ENCODE measurements at places on chromosomes 1 and 21.

DNA sequence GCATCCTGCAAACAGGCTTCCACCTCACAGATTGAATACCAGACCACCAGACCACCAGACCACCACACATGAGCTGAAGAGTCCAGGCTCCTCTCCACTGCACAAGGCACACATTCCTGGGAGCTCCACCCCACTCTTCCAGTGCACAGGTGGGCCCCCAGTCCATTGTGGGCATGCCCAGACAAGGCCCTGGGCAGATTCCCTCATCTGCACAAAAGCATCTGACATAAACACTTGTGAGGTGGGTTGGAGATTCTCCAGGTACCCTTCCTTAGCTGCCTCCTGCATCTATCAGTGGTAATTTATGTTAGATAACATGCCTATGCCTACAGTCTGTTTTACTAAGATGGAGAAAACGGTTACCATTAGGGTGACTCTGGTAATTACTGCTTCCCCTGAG, 11.6 kb upstream of the CTBS start:
- no peak for DNase-seq

DNA sequence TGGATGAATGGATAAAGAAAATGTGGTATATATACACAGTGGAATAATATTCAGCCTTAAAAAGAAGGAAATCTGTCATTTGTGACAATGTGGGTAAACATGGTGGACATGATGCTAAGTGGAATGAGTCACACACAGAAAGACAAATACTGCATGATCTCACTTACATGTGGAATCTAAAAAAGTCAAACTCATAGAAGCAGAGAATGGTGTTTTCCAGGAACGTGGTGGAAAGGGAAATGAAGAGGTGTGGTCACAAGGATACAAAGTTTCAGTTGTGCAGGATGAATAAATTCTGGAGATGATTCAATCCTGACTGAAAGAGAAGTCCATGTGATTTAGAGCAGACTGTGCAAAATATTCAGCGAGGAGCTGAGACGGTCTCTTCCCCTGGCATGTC, 56.6 kb downstream of the RYR2 start:
- DNase-seq: no peak

DNA sequence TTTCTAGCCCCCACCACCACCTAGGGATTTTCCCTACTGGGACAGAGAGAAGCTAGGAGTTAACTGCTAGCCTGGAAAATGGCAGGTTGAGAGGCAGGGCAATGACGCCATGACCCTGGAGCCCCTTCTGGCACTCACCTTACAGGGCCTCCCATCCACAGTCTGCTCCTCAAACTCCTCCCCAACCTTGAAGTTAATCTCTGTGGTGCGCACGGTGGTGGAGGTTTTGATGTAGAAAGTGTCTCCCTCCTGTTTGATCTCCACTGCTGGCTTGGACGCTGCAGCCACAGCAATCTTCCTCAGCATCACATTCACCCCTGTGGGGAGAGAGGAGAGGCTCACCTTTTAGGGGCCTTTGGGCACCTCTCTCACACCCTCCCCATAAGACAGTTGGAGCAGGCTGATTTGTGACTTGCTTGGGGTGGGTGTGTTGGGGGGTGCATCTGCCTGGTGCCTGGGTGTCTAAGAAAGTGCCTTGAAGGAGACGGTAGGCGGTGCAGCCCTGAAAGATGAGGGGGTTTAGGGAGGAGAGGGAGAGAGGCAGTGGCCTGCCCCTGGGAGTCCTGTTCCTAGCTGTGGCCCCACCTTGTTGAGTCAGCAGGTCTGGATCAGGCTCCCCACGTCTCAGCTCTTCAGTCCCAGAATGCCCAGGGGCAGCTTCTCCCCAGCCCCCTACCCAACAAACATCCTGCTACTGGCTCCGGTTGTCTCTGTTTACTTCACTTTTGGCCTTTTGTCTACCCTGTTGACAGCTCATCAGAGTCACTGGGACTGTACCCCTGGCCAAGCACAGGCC, 4.4 kb downstream of the CRABP2 start:
- no peak for DNase-seq

GRCh38 chr21:39263372-39263771, 50.1 kb downstream of the BRWD1 start:
- no peak for DNase-seq

DNA sequence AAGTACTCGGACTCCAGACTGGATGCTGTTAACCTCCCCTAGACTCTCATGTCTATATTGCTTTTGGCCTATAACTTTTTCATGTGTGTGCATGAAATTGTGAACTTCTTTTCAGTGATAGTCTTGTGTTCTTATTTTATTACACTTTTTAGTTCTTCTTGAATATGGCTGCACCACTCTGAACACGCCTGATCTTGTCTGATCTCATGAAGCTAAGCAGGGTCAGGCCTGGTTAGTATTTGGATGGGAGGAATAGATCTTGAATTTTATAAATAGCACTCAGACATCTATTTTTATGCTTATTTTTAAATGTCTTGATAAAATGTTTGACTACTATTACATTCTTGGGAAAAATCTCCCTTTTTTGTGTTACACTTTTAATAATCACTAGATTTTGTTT, 22.4 kb downstream of the TCP10L start:
- no peak for DNase-seq

DNA sequence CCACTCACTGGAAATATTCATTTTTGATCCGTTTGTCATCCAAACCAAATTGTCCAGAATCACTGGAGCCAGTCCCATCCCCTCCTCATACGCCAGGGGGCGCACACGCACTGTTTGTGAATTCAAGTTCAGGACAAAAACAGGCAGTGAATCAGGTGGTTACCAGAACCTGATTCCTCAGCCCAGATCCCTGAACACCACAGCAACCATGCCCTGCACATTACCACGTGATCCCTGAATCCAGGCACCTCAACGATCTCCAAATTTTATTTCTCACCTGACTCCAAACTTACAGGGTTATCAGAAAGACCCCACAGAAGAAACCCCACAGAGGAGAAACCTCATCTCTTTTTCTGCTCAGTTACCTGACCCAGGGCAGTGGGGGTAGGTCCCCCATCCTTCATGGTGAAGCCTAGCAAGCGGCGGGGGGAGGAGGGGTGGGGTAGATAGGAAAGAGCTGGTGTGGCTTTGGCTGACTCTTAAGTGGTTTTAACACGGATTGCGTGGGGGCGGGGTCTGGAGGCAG, 1.4 kb upstream of the PTPRF start:
- DNase-seq: peak; percentile 90

- DNase-seq: no peak
These were observed 86.9 kb downstream of the KCNJ15 start for GRCh38 chr21:38343691-38344090.

DNA sequence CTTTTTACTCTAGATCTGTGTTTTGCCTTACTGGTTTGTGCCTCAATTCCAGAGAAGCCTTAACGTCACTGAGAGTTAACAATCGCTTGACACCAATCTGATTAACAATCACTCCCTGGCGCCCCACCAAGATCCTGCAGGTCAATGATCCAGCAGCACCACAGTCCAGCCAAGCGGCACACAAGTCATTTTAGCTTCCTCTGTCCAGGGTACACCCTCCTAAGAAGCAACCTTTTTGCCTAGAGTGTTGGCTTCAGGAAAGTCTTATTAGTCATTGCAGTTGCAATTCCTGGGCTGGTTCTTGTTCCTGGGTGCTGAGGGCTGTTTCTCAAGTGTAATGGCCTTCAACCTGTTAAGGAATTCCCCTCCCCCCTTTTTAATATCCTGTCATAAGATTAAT, 323.0 kb upstream of the USP25 start:
- DNase-seq: no peak

- DNase-seq: no peak
These were observed 25.5 kb upstream of the RBBP5 start for GRCh38 chr1:205147191-205147835.

DNA sequence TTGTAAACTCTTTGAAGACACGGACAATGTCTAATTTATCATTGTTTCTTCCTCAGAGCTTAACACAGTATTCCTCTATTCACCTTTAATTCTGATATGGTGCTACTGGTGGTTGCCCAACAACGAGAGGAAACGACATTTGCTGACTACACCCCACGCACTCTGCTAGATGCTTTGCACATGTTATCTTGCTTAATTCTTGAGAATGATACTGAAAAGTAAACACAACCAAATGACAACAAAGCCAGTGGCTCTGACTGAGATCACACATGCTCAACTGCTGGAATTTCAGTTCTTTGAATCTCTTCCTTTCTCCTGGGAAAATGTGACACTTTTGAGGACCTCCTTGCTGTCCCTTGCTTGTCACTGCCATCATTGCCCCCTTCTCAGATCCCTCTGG, 37.2 kb upstream of the DDAH1 start:
- no peak for DNase-seq

GRCh38 chr21:45618287-45618686, 25.2 kb upstream of the PCBP3 start:
- DNase-seq: no peak

DNA sequence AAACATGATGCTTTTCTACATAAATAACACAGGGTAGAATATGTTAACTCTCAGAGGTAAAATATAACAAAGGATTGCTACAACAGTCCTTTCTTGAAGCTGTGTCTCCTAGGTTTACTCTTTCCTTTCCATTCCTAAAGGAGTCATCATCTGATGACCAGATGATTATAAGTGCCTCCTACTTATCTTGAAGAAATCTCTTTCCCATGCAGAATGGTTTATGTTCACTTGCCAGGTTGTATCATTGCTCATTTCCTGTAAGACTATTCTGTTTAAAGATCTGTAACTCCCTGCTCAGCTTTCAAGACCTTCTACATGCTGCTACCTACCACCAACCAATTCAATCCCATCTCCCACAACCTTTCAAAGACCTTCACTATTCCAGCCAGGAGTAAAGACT, 51.5 kb upstream of the PTCH2 start:
- no peak for DNase-seq

- DNase-seq: no peak
These were observed 10.2 kb downstream of the ATP1A2 start for GRCh38 chr1:160125746-160126145.

GRCh38 chr1:74423471-74423870, 88.9 kb downstream of the LRRC53 start:
- no peak for DNase-seq

- no peak for DNase-seq
These were observed 280.2 kb downstream of the DPYD start for GRCh38 chr1:97640677-97641076.

GRCh38 chr1:212241501-212241900, 43.7 kb upstream of the PPP2R5A start:
- no peak for DNase-seq

- peak; percentile 68 for DNase-seq
These were observed 776 bp downstream of the ITSN1 start for GRCh38 chr21:33642896-33643657.

GRCh38 chr1:67942274-67942673, 108.2 kb downstream of the DIRAS3 start:
- no peak for DNase-seq

DNA sequence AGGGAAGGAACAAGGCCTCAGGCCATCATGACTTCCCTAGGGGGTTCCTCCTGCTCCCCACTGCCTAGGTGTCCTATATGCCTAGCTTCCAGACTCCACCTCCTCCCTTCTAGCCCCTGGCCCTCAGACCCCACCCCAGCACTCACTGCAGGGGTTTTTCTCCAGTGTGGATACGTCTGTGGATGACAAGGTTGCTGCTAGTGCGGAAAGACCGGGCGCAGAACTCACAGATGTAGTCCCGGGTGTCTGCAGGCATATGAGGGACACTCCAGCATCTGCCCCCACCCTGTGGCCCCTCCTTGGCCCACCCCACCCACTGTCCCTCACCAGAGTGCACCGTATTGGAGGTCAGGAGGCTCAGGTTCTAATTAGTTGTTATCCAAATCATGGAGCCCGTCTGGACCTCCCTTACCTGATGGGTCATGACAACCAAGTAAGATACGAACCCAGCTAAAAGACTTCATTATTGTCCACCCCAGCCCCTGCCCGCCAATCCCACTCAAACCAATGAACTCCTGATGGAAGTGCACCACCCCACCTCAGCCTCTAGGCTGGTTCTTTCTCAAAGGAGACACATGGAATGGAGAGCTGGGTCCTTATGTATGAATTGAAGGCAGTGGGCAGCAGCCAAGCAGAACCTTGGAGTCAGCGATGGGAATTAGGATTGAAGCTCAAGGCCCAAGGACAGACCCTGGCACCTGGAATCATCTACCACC, 8.2 kb downstream of the ZNF692 start:
- no peak for DNase-seq

DNA sequence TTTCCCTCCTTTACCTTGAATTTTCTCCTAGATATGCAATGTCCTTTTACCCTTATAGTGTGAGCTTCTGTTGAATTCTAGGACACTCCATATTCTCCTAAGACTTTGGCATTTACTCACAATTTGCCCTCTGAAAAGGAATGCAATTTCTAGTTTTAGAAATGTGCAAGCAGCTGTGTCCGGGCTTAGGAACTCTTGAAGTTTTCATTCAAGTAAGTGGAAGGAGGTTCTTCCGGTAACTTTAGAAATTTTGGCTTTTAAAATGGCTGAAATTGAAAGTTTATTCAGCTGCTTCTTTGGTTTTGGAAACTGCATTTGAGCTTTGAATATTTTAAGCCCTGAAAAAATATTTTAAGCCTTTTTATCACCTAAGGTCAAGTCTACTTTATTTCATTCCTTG, 56.3 kb downstream of the DPH5 start:
- no peak for DNase-seq

GRCh38 chr1:29501227-29501976, 265.1 kb downstream of the PTPRU start:
- no peak for DNase-seq

DNA sequence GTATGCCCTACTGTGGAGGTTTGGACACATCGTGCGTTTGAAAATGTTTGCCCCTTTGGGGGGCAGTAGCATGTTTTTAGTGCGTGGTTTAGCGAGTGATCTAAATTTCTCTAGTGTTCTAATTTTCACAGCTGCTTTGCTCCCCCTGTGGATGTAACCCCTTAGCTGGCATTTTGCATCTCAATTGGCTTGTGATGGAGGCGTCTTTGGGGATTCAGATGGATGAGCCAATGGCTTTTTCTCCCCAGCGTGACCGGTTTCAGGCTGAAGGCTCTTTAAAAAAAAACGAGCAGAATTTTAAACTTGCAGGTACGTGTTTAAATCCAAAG, 836 bp downstream of the CDC7 start:
- no peak for DNase-seq
